ENCODE measurements at places on chromosomes 11 and 22. TPM values are rescaled to one million over a fixed set of nuclear protein-coding genes. Genes with fewer than 3 reads are reported as not detected.

Gene GDPD4
- total RNA-seq = 10.2 TPM

Gene GGTLC2
- total RNA-seq = not detected

Gene LMO2
- total RNA-seq = 5.1 TPM

Gene C1QTNF4
- total RNA-seq = 0.45 TPM

Gene OR56A4
- not detected for total RNA-seq

Gene CACNA1I
- 0.05 TPM for total RNA-seq

Gene RNF121
- total RNA-seq = 18.5 TPM

Gene MS4A4A
- total RNA-seq = 5.6 TPM

Gene HEPACAM
- total RNA-seq = 27.2 TPM

Gene MTMR2
- total RNA-seq = 3.1 TPM

Gene BTBD18
- total RNA-seq = not detected

Gene OR52A1
- total RNA-seq = not detected

Gene MPEG1
- 5.7 TPM for total RNA-seq

Gene SYT8
- 0.30 TPM for total RNA-seq

Gene CUL5
- 19.1 TPM for total RNA-seq

Gene CHORDC1
- 11.5 TPM for total RNA-seq

Gene RAG1
- 1.2 TPM for total RNA-seq

Gene OR5M8
- not detected for total RNA-seq

Gene UCP3
- total RNA-seq = 0.58 TPM

Gene TRIM3
- total RNA-seq = 7.8 TPM

Gene CHCHD10
- 320 TPM for total RNA-seq

Gene RELA
- 34.3 TPM for total RNA-seq

Gene RTN4R
- total RNA-seq = 10.9 TPM

Gene NAALAD2
- total RNA-seq = 0.25 TPM

Gene NRIP3
- 0.05 TPM for total RNA-seq

Gene PTGDR2
- 0.18 TPM for total RNA-seq

Gene SLC22A9
- 16.4 TPM for total RNA-seq

Gene TSSK2
- not detected for total RNA-seq

Gene RAB1B
- 58.0 TPM for total RNA-seq

Gene MS4A4E
- 2.3 TPM for total RNA-seq

Gene KCNJ1
- total RNA-seq = not detected

Gene OR4A5
- not detected for total RNA-seq

Gene OR10A2
- total RNA-seq = not detected

Gene FHIP1B
- 32.1 TPM for total RNA-seq

Gene RASL10A
- total RNA-seq = 1.0 TPM

Gene DEUP1
- total RNA-seq = not detected

Gene CSRP3
- total RNA-seq = not detected

Gene MS4A14
- total RNA-seq = 0.43 TPM

Gene AQP11
- total RNA-seq = 13.1 TPM

Gene LRRC74B
- not detected for total RNA-seq

Gene PNPLA3
- total RNA-seq = 72.1 TPM

Gene DDIAS
- total RNA-seq = 0.75 TPM

Gene MPPED2
- total RNA-seq = 1.0 TPM

Gene HORMAD2
- total RNA-seq = 1.5 TPM

Gene TPBGL
- not detected for total RNA-seq

Gene GPR83
- total RNA-seq = 0.28 TPM

Gene CRYAB
- total RNA-seq = 4.8 TPM

Gene NLRP14
- 0.10 TPM for total RNA-seq

Data from left lobe of liver (tissue), 2 donors.